ENCODE measurements at places on chromosomes 4 and X.
A peak's percentile ranks its signal among the peaks of the same experiment; 100 is the strongest.

- DNase-seq, result no peak
Measured at GRCh38 chr4:137370679-137371078, 161.6 kb downstream of the PCDH18 start.

- DNase-seq, result peak; percentile 56
Measured at GRCh38 chr4:37392521-37393255, 148.1 kb downstream of the NWD2 start.

DNA sequence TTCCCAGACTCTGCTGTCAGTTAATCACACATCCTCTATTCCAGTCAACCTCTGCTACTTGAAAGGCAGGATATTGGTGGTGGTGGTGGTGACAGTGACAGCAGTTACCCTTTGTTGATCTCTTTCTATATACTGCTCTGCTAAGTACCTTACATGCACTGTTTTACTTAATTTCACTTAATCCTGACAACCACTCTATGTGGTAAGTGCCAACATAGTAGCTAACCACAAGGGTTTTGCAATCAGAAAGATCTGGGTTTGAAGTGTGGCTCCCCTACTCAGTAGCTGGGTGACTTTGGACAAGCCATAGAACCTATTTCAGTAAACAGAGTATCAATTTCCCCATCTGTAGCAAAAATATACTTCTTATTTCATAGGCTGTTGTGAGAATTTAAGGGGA, 24.2 kb upstream of the F9 start:
- DNase-seq, result no peak

DNA sequence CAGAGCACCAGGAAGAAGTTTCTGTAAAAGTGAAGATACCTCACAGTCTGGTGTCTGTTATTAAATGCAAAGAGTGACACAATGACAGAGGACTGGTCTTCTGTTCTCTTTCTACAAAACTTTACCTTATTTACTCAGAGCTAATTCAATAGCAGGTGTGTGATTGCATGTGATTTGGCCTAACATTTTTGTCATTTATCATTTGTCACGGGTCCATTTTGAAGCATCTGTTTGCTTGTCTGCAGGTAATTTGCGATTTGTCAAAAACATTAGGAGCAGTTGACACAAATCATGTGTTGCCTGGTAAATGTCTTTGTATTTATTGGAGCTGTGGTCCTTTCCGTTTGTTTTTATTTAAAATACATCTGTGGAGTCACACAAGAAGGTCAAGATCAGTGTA, 1232.4 kb downstream of the STIM2 start:
- DNase-seq, result no peak

DNA sequence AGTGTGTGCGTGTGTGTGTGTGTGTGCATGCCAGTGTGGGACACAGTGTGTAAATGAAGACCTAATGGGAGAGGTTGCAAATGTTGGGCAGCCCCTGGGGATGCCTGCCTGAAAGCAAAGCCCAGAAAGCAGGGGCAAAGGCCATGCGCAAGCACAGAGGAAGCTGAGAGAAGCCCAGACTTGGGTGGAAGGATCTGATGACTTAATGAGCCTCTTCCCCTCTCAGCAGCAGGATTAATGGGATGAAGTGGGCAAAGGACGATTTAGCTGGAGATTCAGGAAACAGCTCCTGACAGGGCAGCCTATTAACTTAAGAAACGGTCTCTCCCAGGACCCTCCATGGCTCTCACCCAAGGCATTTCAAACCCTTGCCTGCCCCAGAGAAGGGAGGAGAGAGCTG, 107.3 kb downstream of the EFNB1 start:
- DNase-seq, result no peak

DNA sequence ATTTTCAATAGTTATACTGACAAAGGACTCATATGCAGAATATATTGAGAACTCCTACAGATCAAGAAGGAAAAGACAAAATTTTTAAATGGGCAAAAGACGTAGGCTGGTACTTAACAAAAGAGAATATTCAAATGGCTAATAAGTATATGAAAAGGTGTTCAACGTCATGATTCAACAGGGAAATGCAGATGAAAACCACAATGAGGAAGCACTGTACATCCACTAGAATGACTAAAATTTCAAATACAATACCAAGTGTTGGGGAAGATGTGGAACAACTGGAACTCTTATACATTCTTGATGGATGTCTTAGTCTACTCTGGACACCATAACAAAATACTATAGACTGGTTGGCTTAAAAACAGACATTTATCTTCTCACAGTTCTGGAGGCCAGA, 1.3 kb upstream of the MRFAP1L1 start:
- no peak for DNase-seq

DNA sequence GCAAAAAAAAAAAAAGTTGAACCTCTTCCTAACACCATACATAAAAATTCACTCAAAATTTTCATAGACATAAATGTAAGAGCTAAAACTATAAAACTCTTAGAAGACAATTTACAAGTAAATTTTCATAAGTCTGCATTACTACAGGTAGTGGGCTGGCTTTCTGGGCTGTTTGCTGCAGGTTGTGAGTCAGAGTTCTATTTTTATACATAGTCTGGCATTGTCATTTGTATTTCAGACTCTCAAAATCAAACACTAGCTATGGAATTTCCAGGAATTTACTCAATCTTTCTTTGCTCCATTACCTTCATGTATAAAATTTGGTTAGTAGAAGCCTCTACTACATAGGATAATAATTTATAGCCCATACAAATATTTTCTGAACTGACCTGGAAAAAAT, 227.2 kb downstream of the COX18 start:
- DNase-seq, result no peak

DNA sequence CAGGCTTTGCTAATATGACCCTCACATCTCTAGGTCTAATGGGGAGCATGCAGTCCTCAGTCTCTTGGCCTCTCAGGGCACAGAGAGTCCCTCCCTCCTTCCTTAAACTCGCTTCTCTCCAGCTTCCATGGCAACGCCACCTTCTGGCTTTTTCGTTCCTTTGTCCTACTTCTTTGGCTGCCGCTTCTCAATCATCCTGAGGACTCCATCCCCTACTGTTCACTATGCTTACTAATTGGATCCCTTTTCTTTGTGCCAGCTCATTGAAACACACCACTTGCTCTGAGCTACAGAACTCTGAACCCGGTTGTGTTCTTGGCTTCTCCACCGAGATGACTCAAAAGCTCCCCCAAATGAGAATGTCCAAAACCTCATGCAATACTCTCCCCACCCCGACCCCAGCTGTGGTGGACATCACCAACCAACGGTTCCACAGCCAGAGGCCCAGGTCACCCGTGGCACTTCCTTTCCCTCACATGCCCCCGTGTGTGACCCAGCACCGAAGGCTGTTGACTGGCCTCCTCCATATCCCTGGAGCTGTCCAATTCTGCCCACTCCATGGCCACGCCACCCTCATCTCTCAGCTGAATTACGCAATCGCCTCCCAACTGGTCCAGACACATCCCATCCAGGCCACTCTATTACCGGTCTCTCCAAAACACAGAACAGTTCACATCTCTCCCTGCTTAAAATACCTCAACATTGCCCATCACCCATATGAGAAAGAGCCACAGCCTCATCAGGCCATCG, 34.7 kb downstream of the CRMP1 start:
- no peak for DNase-seq

- DNase-seq, result no peak
Measured at GRCh38 chrX:116267511-116268040, 97.0 kb downstream of the AGTR2 start.

- DNase-seq, result no peak
Measured at GRCh38 chrX:148670277-148670676, 169.9 kb downstream of the AFF2 start.

GRCh38 chr4:2882341-2882740, 38.7 kb downstream of the ADD1 start:
- DNase-seq, result no peak

- DNase-seq, result no peak
Measured at GRCh38 chrX:153638436-153639176, 8.4 kb upstream of the DUSP9 start.

- no peak for DNase-seq
Measured at GRCh38 chrX:78307665-78308064, 19.7 kb downstream of the CYSLTR1 start.

- DNase-seq, result no peak
Measured at GRCh38 chrX:56288608-56289007, 56.5 kb downstream of the KLF8 start.

GRCh38 chr4:71406459-71406963, 67.7 kb downstream of the SLC4A4 start:
- DNase-seq, result no peak

GRCh38 chr4:10239982-10240654, 123.5 kb upstream of the WDR1 start:
- DNase-seq, result no peak

DNA sequence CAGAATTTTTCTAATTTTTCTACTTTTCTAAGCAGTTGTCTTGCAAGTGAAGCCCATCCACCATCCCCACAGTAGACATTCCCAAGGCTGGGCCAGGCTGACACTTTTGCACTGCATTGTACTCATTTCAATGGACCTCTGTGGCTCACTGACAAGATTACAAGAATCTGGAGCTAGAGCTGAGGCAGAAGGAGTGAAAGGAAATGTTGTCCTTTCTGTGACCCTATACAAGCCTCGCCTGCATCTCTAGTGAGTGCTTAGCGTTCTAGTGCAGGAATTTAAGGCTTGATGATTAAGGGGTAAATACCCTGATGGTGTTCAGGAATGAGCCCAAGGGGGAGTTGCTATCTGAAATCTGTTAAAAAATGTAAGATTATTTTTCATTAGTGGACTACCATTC, 6.3 kb downstream of the MAGED1 start:
- no peak for DNase-seq

GRCh38 chr4:33714971-33715370, 2529.3 kb downstream of the ARAP2 start:
- DNase-seq, result no peak

Data from lower lobe of right lung (tissue), 2 donors.